ENCODE measurements at places on chromosomes 6 and 20. TPM values are rescaled to one million over a fixed set of nuclear protein-coding genes. Genes with fewer than 3 reads are reported as not detected.

FAM217A gene
- not detected for total RNA-seq

BEND3 gene
- total RNA-seq = 9.3 TPM

SNAP25 gene
- not detected for total RNA-seq

CYP21A2 gene
- not detected for total RNA-seq

LTB gene
- not detected for total RNA-seq

KCNK17 gene
- total RNA-seq = 0.13 TPM

THBD gene
- total RNA-seq = not detected

RAET1L gene
- total RNA-seq = 1.5 TPM

FAM83C gene
- total RNA-seq = 0.37 TPM

EFCAB8 gene
- total RNA-seq = 0.10 TPM

PBOV1 gene
- total RNA-seq = not detected

PFDN4 gene
- total RNA-seq = 27.9 TPM

LY6G6F gene
- total RNA-seq = not detected

NUP153 gene
- 31.3 TPM for total RNA-seq

SLC12A5 gene
- total RNA-seq = not detected

C6orf136 gene
- total RNA-seq = 14.5 TPM

SNX5 gene
- 203 TPM for total RNA-seq

CALHM6 gene
- not detected for total RNA-seq

CHRNA4 gene
- total RNA-seq = not detected

TNF gene
- 0.08 TPM for total RNA-seq

SNAP91 gene
- total RNA-seq = not detected

SMAP1 gene
- 14.1 TPM for total RNA-seq

BHLHE23 gene
- not detected for total RNA-seq

PPP1R3G gene
- total RNA-seq = 0.03 TPM

ZNF311 gene
- 1.2 TPM for total RNA-seq

TUBB1 gene
- 0.03 TPM for total RNA-seq

DEFB121 gene
- not detected for total RNA-seq

RAMACL gene
- total RNA-seq = not detected

TAAR2 gene
- total RNA-seq = not detected

APOM gene
- total RNA-seq = 1.8 TPM

TCF15 gene
- not detected for total RNA-seq

TBX18 gene
- not detected for total RNA-seq

RSPH9 gene
- not detected for total RNA-seq

SCAF8 gene
- 16.1 TPM for total RNA-seq

HLA-DQA1 gene
- not detected for total RNA-seq

KIF25 gene
- not detected for total RNA-seq

SHLD1 gene
- 4.5 TPM for total RNA-seq

ARMC2 gene
- total RNA-seq = 0.78 TPM
